ENCODE measurements at places on chromosomes 1 and 21.
A peak's percentile ranks its signal among the peaks of the same experiment; 100 is the strongest.

DNA sequence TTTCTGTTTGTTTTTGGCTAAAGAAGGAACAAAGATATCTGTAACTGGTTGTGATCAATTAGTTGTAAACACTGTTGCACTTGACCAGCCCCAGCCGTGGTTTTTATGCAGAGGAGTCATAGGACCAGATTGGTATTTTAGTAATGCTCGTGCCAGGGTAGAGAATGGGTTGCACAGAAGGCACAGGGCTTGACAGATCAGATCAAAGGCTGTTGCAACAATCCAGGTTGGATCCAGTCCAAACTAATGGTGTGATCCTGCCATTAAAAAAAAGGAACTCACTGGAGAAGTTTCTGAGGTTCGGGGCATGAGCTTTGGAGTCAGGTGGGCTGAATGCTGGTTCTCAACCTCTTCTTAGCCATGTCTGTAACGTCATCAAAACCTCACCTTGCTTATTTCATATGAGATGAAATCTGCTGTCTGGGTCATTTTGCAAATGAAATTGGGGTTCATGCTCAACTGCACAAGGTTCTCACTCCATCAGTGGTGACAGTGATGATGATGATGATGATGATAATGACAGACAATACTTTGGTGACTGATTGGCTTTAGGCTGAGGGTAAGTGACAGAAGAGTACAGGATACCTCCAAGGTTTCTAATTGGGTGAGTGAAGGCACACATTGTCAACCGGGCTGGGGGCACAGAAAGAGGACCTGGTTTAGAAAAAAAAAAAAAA, 43.1 kb downstream of the ZNF281 start:
- no peak for DNase-seq

DNA sequence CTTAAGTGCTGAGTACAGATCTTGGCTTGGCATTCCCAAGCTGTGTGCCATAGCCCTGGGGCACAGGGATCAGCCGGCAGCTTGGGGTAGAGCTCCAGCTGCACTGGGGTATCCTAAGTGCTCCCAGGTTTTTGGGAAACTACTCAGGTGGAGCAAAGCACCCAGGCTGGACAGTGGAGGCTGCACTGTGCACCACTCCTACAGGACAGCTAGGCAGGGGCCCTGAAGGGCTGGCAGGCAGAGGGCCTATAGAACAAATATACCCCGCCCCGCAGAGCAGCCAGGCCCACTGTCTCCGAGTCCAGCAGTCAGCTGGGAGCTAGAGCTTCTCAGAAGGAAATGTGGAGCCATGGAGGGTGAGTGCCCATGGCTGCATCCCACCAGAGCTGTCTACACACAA, 691.7 kb upstream of the ADGRL2 start:
- no peak for DNase-seq

DNA sequence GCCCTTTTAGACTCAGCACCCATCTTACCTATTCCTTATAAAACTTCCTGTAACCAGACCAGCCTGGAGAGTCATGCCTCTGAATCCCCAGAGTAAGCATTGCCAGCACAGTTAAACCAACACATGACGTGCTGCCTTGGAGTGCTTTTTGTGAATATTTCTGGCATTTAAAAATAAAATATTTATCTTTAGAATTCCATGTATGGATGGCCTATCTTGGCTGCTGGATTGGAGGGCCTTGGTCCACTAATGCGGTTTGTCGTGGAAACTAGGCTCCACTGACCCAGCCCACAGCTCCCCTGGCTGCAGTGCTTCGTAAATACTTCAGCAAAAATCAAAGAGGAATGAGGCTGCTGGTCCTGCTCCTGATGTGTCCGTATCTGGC, 17.5 kb downstream of the MTARC1 start:
- DNase-seq: no peak

GRCh38 chr1:201662646-201663045, 123.7 kb downstream of the NAV1 start:
- no peak for DNase-seq

GRCh38 chr1:228429698-228430097, 13.0 kb upstream of the TRIM17 start:
- DNase-seq: no peak

DNA sequence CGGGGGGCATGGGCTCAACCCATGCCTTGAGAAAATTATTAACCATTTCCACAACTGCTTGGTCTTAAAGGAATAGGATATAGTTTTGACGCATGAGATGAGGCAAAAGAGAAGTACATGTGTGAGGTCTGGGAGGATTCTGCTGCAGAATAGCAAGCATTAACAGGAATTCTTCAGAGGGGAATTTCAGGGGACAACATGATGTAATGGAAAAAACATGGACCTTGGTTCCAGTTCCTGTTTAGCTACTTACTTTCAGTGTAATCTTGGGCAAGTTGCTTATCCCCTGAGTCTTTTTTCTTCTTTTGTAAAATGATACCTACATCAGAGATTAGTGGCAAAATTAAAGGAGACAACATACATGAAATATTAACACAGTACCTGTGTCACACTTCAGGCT, 85.6 kb downstream of the PRRX1 start:
- DNase-seq: no peak

GRCh38 chr1:233024199-233024598, 73.8 kb downstream of the NTPCR start:
- no peak for DNase-seq

GRCh38 chr1:212467843-212468482, 35.2 kb downstream of the NENF start:
- peak; percentile 47 for DNase-seq

DNA sequence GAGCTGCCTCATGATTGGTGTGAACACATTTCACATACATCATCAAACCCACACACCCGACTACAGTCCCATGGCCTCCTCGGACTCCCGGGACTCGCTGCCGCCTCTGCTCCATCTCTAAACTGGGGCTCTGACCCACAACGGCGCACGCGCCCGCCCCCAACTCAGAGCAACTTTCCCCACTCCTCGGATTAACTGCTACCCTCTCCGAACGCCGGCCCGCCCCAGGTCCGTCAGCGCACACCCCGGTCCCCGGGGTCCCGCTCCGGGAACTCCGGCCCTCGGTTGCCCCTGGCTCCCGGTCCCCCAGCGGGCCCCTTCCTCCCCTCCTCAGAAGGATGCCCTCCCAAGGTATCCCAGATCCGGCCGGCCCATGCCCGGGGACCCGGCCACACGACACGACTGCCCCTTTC, 740 bp downstream of the DSTYK start:
- no peak for DNase-seq

DNA sequence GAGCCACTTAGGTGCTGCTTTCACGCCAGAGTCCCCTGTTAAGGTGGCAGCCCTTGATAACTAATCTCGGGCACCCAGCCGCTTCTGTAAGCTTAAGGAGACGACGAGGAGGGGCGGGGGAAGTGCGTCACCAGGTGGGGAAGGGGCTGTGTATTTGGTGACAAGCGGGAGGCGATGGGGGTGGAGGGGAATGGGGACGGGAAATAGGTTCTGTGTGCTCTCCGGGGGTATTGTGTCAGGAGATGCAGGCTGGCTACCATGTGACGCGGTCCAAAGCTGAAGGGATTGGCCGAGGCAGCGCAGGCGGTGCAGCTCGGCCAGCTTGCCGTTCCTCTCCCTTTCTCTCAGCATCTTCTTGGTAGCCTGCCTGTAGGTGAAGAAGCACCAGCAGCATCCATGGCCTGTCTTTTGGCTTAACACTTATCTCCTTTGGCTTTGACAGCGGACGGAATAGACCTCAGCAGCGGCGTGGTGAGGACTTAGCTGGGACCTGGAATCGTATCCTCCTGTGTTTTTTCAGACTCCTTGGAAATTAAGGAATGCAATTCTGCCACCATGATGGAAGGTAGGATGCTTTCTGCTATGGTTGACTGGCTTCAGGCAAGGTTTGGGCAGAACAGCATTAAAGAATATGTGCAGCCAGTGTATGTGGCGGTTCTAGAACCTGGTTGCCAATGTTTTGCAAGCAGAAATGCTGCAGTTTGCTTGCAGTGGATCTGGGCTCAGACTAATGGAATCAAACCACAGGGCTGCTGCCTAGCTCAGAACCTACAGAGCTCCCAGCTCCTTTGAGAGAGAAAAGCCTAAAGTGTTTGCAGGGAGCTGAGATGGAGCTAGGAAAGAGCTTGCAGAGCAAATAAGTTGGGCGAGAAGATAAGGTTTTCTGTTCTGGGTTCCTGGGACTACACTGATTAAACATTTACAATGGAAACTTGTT, at the start of gene SGIP1:
Gene SGIP1 (plus strand): TSS at position 350 of the 937 bp plus-strand sequence. CDS start 206 bp downstream, at position 556.
- peak; percentile 78 for DNase-seq

- no peak for DNase-seq
Measured at GRCh38 chr1:216222288-216222687, 201.0 kb downstream of the USH2A start.

- no peak for DNase-seq
Measured at GRCh38 chr21:9750341-9751086, 770.9 kb upstream of the TPTE start.

- DNase-seq: no peak
Measured at GRCh38 chr1:116453481-116453880, 80.4 kb downstream of the ATP1A1 start.

- DNase-seq: no peak
Measured at GRCh38 chr1:65213271-65214023, 65.4 kb downstream of the AK4 start.

- DNase-seq: no peak
Measured at GRCh38 chr1:87790756-87791155, 462.1 kb downstream of the LMO4 start.

DNA sequence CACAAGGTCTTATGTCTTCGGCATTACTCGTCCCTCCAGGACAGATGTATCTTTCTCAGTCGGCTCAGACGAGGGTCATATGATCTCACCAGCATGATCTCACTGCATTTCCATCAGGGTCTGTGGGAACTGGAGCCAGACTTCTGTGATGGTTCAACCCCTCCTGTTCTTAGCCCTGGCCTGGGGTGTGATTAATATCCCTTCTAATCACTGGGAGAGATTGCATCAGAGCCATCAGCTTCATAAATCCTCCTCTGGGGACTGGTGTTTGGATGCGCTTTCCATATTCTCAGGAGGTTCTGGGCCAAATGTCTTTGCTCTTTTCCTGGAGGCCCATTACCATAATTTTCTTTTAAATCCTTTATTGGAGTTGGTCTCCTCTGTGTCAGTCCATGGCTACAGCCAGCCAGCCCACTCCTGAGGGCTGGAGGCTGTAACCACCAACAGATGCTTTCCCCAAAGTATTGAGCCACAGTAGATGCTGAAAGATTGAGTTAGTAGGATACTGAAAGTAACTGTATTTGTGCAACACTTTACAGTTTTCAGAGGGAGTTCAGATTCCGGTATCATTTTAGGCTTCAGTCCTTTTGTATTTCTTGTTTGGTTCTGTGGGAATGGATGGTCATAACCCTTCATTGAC, 20.0 kb downstream of the CACNA1E start:
- DNase-seq: no peak

GRCh38 chr1:243837907-243838535, 12.0 kb downstream of the AKT3 start:
- DNase-seq: no peak

DNA sequence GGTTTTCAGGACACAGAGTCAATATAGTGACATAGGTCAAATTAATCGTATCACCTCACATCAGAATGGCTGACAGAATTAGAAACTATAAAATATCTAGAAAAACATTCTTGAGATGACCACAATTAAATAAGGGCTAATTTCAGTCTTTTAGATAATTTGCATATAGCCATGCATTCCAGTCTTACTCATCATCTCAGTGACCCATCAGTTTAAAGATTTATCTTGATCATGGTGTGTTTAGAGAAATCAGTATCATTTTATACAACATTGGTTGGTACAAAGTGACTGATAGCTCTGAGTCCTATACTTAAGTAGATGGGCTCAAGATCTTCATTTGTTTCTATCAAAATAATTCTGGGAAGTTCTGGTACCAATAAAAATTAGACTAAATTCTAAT, 262.3 kb upstream of the SNX7 start:
- no peak for DNase-seq

DNA sequence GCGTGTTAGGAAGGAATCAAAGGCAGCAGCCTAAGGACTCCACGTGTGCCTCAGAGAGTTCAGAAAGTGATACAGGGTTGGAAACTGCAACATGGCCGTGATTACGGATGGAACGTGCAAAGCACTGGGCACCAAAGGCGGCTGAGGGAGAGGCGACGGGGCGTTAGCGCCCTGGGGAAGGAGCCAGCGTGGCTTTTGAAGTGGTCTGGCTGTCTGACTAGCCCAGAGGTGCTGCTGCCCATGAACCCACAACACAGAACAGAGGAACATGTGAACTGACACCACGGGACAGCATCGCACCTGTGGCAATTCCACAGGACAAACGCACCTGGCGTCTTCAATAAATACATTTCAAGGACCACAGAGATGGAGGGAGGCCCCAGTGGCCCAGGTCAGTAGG, 18.0 kb upstream of the TMEM52 start:
- no peak for DNase-seq

- no peak for DNase-seq
Measured at GRCh38 chr21:31260790-31261189, 83.3 kb downstream of the TIAM1 start.

DNA sequence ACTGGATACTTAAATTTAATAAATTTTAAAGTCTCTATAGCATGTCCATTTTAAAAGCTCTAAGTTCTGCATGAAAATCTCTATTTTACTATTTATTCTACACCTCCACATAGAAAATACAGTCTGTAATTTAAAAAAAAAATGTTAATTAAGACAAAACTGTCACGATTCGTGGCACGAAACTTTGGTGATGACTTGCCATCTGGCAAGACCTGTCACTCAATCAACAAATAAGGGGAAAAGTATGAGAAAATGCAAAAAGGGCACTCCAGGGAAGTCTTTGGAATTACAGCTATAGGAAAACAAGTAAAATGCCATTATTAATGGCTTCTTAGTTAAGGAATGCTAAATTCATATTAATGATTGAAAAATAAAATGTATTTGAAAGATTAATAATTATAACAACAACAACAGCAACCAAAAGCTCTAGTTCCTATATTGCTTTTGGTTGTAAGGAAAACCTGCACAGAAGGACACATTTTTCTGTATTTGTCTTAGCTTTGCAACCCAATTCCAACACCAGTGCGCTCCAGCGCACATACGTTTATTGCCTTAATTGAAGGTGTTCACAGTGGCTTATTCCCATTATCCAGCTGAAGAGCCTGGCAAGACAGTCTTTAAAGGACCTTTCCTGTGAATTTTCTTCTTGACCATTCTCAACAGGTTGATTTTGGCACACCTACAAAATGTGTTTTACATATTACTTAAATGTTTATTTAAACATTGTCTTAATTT, 107.8 kb downstream of the PLPPR5 start:
- no peak for DNase-seq

DNA sequence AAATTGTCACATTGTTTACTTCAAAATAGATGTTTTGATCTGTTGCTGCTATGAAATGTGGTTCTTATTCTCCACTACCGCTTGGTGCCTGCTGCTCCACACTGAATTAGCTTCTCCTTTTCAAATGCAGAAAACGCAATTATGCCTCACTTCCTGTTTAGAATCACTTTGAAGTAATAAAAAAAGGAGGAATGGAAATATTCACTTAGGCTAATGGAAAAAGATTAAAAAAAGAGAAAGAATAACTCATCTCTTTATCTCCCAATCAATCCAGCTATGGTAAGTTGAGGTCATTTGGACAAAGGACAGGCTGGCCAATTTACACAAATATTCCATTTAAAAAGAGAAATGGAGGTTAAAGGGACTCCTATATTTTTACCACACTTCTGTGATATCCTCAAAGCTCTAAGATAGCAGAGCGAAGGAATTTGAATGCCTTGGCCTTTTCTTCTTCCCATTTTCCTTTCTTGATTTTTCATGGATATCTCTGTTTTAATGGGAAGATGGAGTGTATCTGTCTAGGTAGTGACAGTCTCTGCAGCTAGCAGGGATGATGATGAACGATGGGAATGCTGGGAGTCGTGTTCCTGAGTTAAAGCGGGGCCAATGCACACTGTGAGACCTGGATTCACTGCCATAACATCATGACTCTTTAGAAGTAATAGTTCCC, 35.7 kb downstream of the RGS5 start:
- no peak for DNase-seq

- DNase-seq: no peak
Measured at GRCh38 chr1:63874278-63874880, 100.6 kb downstream of the ROR1 start.
